ENCODE measurements at places on chromosomes 4 and X. TPM values are rescaled to one million over a fixed set of nuclear protein-coding genes. Genes with fewer than 3 reads are reported as not detected.
A peak's percentile ranks its signal among the peaks of the same experiment; 100 is the strongest.

Gene MAML3
- polyA plus RNA-seq = 3.8 TPM

DNA sequence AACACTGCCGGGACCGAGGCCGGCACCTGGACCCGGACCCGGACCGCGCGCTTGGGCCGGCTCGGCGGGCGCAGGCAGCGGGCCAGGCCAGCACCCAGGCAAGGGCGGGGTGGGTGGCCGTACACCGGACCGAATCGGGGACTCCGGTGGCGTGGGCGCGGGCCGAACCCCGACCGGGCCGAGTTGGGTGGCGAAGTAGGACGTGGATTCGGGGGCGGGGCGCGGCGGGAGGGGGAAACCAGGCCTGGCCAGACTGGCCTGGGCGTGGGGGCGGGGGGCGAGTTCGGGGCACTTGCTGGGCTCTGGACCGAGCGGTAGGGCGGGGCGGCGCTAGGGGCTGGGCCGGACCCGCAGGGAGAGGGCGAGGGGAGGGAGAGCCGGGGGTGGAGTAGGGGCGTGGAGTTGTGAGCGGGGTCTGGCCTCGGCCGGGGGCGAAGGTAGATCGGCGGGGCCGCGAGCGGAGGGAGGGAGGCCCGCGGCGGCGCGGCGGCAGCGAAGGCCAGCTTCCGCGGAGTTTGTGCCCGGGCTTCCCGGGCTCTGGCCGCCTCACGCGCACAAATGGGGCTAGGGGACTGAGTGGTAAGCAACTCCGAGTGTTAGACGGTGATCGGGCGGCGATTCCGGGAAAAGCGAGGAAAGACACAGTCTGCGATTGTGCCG lies 1.8 kb upstream of the BCORL1 start:
- H3K4me3 ChIP-seq = no peak overlapping the region
- no peaks in the 10 kb centered on the region for H3K4me1 ChIP-seq
- peak; percentile 75 for DNase-seq
- H3K27ac ChIP-seq = peak overlapping the region; percentile 22
- no peaks in the 10 kb centered on the region for H3K27me3 ChIP-seq

DNA sequence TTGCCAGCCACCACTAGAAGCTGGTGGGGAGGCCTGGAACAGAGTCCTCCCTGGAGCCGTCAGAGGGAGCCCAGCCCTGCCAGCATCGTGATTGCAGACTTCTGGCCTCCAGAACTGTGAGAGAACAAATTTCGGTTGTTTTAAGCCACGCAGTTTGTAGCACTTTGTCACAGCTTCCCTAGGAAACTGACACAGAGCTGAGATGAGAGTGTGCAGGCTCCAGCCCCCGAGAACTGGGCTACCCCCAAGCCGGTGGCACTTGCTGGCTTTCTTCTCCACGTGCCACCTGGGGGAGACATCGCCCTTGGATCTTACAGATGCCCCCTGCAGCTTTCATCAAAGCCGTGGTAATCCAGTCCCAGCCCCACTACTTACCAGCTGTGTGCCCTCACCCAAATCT lies 83.7 kb downstream of the PPP2R2C start:
- peak; percentile 0 for DNase-seq
- H3K4me1 ChIP-seq = no peaks in the 10 kb centered on the region
- H3K4me3 ChIP-seq = no peak overlapping the region
- no peaks in the 10 kb centered on the region for H3K36me3 ChIP-seq
- H3K27ac ChIP-seq = no peak overlapping the region
- H3K27me3 ChIP-seq = no peaks in the 10 kb centered on the region

GRCh38 chrX:143081231-143081630 lies 55.5 kb downstream of the SPANXN4 start:
- no peak overlapping the region for H3K27ac ChIP-seq
- H3K36me3 ChIP-seq = no peaks in the 10 kb centered on the region
- no peak for DNase-seq
- no peak overlapping the region for H3K4me3 ChIP-seq

Gene MAGEB17
- polyA plus RNA-seq = 0.66 TPM

DNA sequence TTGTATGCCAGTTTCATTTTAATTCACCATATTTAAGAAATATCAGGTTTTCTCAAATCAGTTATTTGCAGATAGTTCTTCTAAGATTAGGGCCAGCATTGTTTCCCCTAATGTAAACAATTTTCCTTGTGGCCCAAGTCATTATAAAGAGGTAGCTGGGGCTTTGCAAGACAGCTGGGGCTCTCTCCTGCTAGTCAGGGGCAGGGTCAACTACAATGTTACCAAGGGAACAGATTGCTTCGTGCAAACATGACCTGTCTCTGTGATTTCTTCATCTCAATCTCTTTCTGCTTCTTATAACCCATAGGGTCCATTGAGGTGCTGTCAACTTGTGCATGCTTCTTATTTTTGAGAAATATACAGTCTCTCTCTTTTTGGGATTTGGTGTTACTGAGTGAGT lies 12.1 kb downstream of the ARMCX6 start:
- no peaks in the 10 kb centered on the region for H3K36me3 ChIP-seq
- no peak overlapping the region for H3K27ac ChIP-seq
- H3K4me3 ChIP-seq = no peak overlapping the region

DNA sequence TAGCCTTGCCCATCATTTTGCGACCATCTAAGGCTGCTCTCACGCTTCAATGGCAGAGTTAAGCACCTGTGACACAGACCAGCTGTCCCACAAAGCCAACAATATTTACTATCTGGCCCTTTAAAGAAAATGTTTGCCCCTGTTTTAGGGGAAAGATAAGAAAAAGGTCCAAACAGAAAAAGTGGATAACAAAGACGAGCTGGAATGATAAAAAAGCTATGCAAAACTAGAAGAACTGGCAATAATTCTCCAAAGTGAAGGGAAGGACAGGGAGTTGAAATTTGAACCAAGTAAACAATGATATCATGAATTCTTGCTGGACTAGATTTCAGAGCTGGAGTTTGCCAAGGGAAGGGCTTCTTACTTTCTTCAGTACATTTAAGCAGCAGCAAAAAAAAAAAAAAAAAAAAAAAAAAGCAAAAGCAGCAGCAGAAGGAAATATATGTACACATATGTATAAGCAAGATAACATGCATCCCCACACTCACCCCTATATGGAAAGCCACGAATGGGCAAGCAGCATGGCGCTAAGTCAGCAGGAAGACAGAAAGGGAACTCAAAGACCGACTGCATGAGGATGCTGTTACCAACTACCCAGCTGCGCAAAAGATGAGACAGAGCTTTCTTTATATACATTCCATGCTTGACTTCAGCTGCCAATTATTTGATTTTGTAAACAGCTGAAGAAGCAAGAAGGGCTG lies 12.5 kb downstream of the TRAPPC2 start:
- peaks cover 8% of the 10 kb centered on the region for H3K4me1 ChIP-seq
- no peak overlapping the region for H3K4me3 ChIP-seq
- no peaks in the 10 kb centered on the region for H3K27me3 ChIP-seq
- H3K27ac ChIP-seq = no peak overlapping the region

DNA sequence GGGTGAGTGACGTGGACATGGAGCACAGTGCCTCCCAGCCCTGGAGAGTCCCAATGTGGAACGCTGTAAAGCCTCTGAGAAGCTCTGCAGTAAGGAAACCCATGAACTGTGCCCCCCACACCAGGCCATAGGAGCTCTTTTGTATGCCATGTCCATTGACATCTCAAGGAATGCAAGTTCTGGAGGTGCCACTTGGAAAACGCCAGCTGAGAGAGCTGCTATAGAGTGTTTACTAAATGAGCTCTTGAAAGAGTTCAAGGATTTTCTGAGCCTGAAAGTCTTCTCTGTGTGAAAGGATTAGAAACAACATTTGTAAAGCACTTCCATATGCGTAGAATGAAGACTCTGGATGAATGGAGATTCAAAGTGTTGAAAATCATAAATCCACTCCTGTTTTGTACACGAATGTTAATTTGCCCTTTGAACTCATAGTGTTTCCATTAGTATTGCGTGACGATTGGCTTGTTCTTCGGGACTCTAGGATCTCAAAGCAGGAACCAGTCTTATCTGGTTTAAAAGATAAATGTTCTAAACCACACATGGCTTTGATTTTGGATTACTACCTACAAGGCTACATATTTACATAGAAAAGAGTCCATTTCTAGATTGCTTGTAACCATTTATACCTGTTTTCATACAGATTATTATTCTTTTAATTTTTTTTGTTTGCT lies 41.8 kb upstream of the STOX2 start:
- no peak for DNase-seq
- H3K4me3 ChIP-seq = no peak overlapping the region
- no peak overlapping the region for H3K27ac ChIP-seq
- no peaks in the 10 kb centered on the region for H3K27me3 ChIP-seq
- H3K36me3 ChIP-seq = no peaks in the 10 kb centered on the region

GRCh38 chrX:111445485-111445884 lies 33.5 kb upstream of the DCX start:
- DNase-seq = no peak
- H3K36me3 ChIP-seq = no peaks in the 10 kb centered on the region
- no peak overlapping the region for H3K27ac ChIP-seq
- H3K4me3 ChIP-seq = no peak overlapping the region
- H3K4me1 ChIP-seq = no peaks in the 10 kb centered on the region

Gene GPR50
- not detected for polyA plus RNA-seq

DNA sequence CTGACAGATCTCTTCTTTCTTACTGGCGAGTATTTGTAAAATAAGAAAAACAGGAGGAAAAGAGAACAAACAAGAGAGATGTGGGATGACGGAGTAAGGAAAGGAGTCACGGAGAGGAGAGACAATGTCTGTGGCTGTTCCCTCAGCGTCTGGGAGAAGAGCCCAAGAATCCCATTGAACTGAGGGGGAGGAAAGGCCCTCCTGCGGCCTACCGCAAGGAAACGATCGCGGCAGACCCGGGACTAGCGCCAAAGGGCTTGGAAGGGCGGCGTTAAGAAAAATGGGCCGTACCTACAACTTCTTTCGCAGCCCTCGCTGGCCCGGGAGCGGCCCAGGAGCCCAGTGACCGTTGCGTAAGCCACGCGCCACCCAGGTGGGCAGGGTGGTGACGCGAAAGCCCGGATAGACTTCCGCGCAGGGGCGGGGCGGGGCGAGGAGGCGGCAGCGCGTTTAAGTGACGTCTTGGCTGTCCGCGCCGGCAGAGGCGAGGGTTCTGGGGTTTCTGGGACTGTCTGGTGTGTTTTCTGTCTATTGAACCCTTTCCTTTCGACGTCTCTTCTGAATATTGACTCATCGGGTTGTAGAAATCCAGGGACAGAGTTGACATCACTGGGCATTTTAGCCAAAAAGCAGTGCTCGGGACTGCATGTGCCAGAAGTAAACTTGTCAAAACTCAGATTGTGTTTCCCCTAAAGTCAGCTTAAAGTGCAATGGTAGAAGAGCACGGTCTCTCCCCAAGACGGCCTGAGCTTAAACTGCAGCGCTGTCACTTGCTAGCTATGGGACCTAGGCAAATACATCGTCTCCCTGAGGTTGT lies at the start of gene SLC9B1:
SLC9B1 (minus strand) TSS at position 398 of the 817 bp plus-strand sequence. CDS start 27,994 bp downstream, outside the sequence.
- no peaks in the 10 kb centered on the region for H3K4me1 ChIP-seq
- H3K36me3 ChIP-seq = no peaks in the 10 kb centered on the region
- H3K4me3 ChIP-seq = peak within 1 kb of the TSS; percentile 21

Gene SPOCK3
- 0.30 TPM for polyA plus RNA-seq

DNA sequence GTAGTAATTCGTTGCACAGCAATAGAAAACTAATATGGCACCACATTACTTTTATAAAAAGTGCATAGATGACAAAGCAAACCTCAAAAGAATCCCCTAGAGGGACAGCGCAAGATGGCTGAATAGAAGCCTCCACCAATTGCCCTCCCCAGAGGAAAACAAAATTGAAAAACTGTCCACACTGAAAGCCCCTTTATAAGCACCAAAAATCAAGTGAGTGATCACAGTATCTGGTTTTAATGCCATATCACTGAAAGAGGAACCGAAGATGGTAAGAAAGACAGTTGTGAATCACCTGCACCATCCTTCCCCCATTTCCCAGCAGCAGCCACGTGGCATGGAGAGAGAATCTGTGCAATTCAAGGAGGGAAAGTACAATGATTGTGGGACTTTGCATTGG lies 522.2 kb downstream of the GLUD2 start:
- no peaks in the 10 kb centered on the region for H3K27me3 ChIP-seq
- no peak for DNase-seq
- H3K27ac ChIP-seq = no peak overlapping the region

GRCh38 chr4:150136481-150136880 lies 58.2 kb downstream of the DCLK2 start:
- no peak overlapping the region for H3K4me3 ChIP-seq
- no peak overlapping the region for H3K27ac ChIP-seq
- H3K36me3 ChIP-seq = no peaks in the 10 kb centered on the region
- no peaks in the 10 kb centered on the region for H3K27me3 ChIP-seq
- no peak for DNase-seq

Gene CDS1
- 4.6 TPM for polyA plus RNA-seq

DNA sequence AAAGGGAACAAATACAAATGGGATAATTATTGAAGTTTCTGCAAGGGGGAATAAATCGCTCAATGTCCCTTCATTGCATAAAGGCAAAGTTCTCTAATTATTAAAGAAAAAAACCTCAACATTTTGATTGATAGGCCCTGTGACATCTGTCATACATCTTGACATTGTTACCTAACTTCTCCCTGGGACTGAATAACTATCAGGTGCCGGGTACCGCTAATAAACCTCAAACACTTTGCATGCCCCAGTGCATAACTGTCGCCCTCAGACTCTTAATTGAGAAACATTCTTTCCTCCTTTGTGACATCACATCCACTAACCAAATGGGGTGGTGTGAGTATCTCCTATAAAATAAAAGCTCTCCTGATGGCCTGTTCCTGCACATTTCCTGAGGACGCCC lies at the start of gene ADAM29:
ADAM29 (plus strand) TSS at position 301 of the 400 bp plus-strand sequence. CDS start 57,168 bp downstream, outside the sequence.
- H3K27ac ChIP-seq = no peak within 1 kb of the TSS
- no peaks in the 10 kb centered on the region for H3K36me3 ChIP-seq
- H3K27me3 ChIP-seq = no peaks in the 10 kb centered on the region
- no peak within 1 kb of the TSS for H3K4me3 ChIP-seq
- no peak for DNase-seq
- H3K4me1 ChIP-seq = no peaks in the 10 kb centered on the region

Gene NPY2R
- 0.02 TPM for polyA plus RNA-seq

DNA sequence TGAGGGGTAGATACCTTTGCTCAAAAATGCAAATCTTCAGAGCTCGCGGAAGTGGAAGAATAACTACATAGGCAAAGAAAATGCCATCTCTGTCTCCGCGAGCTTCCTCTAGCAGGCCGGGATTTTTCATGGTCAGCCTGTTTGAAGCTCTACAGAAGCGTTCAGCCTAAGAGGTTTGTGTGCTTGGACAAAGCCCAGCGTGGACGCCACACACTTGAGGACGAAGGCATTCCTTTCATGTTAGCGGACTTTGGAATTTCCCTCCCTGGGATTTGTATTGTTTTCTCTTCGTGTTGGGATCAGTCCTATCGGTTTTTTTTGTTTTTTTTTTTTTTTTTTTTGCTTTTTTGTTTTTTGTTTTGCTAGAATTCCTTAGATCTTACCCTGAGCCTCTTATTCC lies 53.7 kb downstream of the SMIM31 start:
- H3K27ac ChIP-seq = no peak overlapping the region
- no peaks in the 10 kb centered on the region for H3K36me3 ChIP-seq
- DNase-seq = no peak
- no peak overlapping the region for H3K4me3 ChIP-seq
- no peaks in the 10 kb centered on the region for H3K27me3 ChIP-seq
